GM13977 (cell line): ENCODE measurements at places on chromosomes 11 and 22.
A peak's percentile ranks its signal among the peaks of the same experiment; 100 is the strongest.

- peak; percentile 48 for DNase-seq
Measured at GRCh38 chr11:113685654-113686359, 20.3 kb downstream of the TMPRSS5 start.

DNA sequence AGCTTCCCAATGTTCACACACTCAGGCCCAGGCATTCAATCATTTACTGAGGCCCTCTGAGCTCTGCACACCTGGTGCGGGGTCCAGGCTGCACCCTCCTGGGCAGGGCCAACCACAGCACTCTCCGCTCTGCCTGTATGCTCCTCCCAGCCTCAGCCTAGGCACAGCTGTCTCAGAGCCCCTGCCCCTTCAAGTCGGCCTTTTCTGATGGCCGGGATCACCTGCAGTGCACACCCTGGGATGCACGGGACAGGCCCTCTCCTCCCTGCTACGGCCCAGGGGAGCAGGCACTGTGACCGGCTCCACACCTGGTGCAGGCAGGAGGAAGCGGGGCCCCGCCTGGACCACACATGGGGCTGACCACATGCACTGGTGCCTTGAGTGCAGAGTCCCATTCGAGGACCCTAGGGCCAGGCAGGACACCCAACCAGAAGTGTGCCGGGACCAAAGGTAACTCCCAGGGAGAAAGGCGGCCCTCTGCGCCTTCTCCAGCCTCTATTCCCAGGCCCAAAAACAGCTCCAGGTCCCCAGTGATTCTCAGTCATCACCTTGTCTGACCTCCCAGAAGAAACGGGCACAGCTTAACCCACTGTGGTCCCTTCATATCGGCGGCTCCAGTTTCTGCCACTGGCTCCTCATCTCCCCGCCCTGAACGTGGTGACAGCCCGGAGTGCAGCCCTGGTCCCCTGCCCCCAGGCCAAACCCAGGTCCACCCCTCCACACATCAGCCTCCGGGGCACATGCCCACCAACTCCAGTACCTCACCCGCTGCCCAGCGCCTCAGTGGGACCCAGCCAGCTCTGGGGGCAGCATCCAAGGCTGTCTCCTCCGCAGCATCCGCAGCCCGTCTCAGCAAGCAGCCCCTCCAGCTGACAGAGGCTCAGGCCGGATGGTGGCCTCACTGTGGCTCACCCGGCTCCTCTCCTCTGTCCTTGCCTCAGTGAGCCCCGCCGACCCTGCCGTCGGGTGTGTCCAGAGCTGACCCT lies 17.5 kb downstream of the SULT4A1 start:
- no peak for DNase-seq

DNA sequence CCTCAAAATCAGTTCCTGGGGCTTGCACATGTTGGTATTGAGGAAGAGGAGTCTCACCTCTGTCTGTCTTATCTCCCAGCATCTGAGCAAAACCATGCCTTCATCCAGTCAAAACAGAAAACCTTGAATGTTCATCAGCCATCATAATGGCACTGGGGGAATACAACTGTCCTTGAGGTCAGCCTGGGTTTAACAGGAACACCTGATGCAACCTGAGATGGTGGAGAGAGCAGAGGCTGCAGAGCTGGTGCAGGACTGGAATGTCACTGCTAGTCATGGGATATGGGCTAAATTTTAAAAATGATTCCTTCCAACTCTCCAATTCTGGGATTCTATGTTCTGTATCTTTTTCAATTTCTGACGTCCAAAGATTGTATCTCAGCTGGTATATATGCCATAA lies 931.0 kb downstream of the NTM start:
- no peak for DNase-seq

DNA sequence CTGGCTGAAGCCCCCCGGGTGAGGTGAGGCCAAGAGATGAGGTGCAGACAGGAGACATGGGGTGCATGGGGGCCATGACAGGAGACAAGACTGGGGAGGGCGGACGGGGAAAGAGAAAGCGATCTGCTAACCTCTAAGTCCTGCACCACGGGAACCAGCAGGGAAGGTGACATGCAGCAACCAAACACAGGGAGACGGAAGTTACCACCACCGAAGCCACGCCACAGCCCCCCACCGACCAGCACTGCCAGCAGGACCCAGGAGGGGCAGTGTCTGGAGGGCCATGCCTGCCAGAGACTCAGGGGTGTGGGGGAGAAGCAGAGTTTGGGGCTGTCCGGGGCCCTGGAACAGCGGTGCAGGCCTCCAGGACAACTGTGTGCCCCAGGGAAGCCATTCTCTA lies 14.1 kb upstream of the RASL10A start:
- DNase-seq: no peak

- DNase-seq: no peak
Measured at GRCh38 chr11:107276077-107276476, 181.5 kb downstream of the CWF19L2 start.

- DNase-seq: no peak
Measured at GRCh38 chr22:30064172-30064571, 16.1 kb upstream of the HORMAD2 start.

DNA sequence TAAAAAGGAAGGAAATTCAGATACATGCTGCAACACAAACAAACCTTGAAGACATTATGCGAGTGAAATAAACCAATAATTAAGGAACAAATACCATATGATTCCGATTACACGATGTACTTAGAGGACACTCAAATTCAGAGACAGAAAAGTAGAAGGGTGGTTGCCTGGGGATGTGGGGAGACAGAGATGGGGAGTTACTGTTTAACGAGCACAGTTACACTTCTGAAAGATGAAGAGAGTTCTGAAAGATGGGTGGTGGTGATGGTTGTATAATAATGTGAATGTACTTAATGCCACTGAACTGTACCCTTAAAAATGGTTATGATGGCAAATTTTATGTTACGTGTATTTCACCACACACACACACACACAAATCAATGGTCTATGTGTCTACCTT lies 14.7 kb downstream of the ZBTB44 start:
- DNase-seq: no peak

DNA sequence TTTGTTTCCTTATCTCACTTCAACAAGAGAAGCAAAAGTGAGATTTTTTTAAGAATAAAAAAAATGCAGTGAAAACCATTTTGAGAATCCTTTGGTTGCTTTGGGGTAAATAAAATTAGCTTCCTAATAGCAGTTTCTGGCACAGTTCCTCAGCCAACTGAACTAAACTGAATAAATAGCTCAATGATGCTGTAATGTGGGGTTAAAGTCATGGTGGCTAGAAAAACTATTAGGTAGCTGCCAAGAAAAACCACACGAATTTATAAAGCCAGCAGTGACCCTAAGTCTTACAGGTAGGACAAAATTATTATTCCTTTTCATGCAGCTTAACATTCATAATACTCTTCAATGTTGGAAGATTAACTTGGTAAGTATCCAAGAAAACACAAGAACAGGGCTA lies 142.4 kb downstream of the APIP start:
- no peak for DNase-seq

GRCh38 chr11:90326647-90327046 lies 103.8 kb upstream of the CHORDC1 start:
- no peak for DNase-seq

DNA sequence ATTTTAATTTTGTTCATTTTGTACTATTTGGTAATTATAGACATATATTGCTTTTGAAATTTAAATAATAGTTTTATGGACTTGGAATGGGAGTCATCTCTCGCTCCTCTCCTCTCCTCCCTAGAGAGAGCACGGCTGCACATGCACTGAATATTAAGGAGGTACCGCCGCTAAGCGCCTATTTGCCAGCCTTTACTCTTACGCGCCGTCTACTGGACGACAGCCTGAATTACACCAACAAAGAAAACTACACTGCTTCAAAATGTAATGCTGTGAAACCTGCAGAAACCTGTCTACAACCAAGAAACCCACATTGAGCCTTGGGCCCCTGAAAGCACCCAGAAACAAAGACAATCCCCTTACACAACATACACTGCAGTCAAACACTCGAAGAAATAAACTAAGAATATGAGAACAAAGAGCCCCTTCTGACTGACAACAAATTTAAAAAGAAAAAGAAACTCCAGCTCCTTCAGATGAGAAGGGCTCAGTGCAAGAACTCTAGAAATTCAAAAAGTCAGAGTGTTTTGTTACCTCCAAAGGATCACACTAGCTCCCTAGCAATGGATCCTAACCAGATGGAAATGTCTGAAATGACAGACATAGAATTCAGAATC lies 737.2 kb downstream of the LRRC4C start:
- peak; percentile 28 for DNase-seq

DNA sequence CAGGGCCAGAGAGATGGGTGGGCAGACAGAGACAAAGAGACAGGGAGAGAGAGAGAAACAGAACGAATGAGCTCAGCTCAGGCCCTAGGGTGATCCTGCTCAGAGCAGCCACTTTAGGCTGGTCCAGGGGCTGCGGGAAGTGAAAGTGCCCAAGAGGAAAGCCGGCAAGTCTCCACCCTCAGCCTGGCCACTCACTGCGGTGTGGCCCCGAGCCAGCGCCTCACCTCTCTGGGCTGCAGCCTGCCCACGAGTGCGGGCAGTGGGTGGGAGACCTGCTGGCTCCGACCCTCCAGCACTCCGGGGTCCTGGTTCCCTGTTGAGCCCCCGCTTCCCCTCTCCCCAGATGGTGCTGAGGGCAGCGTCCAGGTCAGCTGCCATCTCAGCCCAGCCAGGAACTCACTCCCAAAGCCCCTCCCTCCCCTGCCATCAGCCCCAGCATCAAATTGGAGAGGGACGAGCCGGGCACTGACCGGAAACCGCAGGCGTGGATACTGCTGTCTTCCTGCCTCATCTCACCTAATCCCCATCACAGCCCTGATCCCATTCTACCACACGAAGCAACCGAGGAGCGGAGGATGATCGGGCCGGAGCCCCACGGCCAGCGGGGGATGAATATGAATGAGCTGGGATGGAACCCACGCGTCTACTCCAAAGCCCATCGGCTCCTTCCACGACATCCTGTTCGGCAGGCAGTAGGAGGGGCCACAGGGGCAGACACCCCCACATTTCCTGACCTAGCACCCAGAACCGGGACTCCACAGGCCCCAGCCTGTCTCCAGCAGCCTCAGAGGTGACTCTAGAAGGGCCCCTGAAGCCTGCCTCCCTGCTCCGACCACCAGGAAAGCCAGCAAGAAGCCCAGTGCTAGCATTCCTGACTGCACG lies 16.9 kb downstream of the ELFN2 start:
- no peak for DNase-seq

GRCh38 chr22:19596680-19597398 lies 72.6 kb upstream of the CLDN5 start:
- no peak for DNase-seq

GRCh38 chr11:88979641-88980040 lies 86.1 kb downstream of the GRM5 start:
- DNase-seq: no peak

- DNase-seq: peak; percentile 51
Measured at GRCh38 chr11:121557348-121557747, 104.6 kb upstream of the SORL1-AS1 start.

GRCh38 chr11:83785942-83786341 lies 499.8 kb upstream of the CCDC90B start:
- no peak for DNase-seq

DNA sequence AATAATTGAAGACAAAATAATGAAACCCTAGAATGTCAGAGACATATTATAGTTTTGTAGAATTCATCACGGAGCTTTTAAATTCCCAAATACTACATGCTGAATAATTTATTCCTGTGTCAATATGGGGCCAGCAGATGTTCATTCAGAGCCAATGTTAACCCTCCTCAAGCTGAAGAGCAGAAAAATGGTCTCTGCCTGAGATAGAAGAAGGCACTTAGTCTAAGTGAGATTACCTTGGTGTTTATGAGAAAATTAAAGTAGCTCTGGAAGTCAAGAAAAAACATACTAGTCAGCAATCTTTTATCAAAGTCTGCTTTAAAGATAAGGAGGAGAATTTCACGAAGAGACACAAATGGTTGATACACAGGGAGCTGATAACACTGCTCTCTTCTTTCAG lies 328.2 kb downstream of the TTC28 start:
- DNase-seq: no peak

DNA sequence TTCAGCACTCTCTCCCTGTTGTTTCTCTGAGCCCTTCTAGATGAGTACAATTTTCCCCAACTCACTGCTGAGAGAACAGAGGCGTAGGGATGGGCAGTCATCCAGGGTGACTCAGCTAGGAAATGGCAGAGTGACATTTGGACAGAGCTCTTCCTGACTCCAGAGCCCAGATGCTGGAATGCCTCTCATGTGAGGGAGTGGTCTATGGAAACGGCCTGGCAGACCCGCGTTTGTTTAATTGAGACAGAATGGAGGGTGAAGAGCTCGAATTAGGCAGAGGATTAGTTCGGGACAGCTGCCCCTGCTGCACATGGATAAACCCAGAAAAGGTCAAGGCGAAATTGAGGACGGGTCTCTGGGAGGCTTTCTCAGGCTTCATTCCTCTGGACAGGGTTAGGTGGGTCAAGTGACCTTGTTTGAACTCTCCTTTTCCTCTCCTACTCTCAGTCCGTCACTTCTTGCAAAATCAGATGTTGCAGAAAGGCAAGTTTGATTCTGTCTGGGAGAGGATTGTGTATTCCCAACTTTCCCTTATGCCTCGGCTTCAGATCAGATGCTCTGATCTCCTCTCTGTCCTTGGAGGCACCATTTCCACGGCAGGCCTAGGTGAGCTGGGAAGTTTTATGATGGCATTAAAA lies 7.6 kb upstream of the LMO2 start:
- no peak for DNase-seq

DNA sequence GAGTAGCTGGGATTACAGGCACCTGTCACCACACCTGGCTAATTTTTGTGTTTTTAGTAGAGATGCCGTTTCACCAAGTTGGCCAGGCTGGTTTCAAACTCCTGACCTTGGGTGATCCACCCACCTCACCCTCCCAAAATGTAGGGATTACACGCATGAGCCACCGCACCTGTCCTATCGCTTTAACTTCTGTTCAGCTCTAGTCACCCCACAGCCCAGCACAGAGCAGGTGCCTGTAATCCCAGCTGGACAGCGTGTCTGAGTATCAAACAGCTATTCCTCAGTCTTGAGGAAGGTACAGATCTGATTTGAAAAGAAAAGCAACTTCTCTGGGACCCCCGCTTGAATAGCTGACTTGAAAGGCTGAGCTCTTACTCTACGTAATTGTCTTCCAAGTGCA lies 149.1 kb downstream of the CTTN start:
- no peak for DNase-seq

- DNase-seq: peak; percentile 92
Measured at GRCh38 chr22:45268958-45269844, 15.5 kb upstream of the UPK3A start.

GRCh38 chr11:96180341-96180740 lies 162.7 kb downstream of the MAML2 start:
- no peak for DNase-seq

- DNase-seq: no peak
Measured at GRCh38 chr11:5831196-5831829, 10.4 kb downstream of the OR52E6 start.

- DNase-seq: no peak
Measured at GRCh38 chr11:95252586-95252985, 21.6 kb upstream of the SESN3 start.

GRCh38 chr11:132185726-132186592 lies 815.5 kb downstream of the NTM start:
- DNase-seq: no peak

- peak; percentile 29 for DNase-seq
Measured at GRCh38 chr11:6737872-6738466, 33.8 kb downstream of the OR2AG2 start.
